ENCODE measurements at places on chromosomes 5 and 9.

- no peak for DNase-seq
Measured at GRCh38 chr9:114002986-114003350, 75.1 kb downstream of the AMBP start.

DNA sequence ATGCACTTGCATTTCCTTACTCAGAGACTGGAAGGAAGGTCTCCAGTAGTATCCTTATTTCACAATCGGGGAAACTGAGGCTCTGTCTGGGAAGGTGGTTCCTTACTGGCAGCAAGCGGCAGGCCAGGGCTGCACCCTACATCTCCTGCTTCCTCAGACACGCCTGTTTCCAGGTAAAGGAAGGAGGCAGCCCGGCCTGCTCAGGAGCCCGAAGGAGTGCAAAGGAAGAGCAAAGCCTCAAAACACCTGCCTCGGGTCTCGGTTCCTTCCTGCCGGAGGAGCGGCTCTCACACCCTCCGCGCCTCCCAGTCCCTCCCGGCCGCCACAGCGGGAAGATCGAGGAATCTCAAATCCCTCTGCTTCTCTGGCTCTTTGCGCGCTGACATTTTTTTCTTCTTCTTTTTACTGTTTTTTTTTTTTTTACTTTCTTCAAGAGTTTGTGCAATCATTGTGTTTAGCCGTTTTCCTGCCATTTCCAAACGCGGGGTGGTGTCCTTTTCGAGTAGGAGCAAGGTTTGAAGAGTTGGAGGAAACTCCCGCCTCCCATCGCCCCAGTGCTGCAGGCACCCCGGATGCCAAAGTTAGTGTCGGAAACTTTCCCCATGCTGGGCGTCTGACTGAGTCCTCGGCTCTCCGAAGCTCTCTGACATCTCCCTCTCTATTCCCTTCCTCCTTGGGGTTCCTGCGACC, 1.0 kb downstream of the GGTA1 start:
- DNase-seq, result no peak

GRCh38 chr9:98315067-98315453, 59.6 kb upstream of the TBC1D2 start:
- no peak for DNase-seq

- DNase-seq, result peak; percentile 37
Measured at GRCh38 chr9:21993893-21994555, at the start of gene CDKN2A. Gene CDKN2A (minus strand): TSS chr9:21994392.

- DNase-seq, result no peak
Measured at GRCh38 chr5:9212605-9213004, 333.3 kb downstream of the SEMA5A start.

DNA sequence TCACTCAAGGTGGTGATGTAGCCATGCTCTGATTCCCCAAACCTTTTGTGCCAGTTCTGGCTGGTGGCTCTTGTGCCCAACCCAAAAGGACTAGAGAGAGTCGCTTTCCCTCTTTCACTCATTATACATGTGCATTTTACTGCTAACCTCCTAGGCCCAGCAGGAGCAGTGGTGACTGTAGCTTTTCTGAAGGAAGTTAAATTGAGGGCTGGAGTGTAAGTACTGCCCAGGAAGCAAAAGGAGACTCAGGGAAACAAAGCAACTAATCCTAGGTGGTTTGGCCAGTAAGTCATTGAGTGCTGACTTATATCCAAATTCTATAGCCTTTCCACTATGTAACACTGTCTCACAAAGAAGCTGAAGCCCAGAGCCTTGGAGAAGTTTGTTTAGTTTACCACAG, 194.4 kb upstream of the ZNF462 start:
- DNase-seq, result no peak

- no peak for DNase-seq
Measured at GRCh38 chr5:150653145-150653761, 7.8 kb upstream of the MYOZ3 start.

DNA sequence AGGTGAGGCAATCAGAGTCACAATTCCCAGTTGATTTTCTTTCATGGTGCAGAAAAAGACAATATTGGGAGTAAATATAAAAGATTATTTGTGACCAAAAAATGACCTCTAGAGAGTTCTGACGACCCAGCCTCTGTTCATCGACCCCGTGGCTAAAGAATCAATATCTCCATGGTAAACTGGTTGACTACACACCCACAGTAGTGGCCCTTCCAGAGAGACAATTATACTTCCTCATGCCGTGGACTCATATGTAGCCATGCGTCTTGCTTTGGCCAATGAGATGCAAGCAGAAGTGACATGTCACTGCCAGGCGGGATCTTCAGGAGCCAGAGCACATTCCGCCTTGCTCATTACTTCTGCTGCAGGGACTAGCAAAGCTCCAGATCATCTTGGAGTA, 163.3 kb upstream of the RAD23B start:
- no peak for DNase-seq

- no peak for DNase-seq
Measured at GRCh38 chr9:134198791-134199190, 34.4 kb upstream of the RNU6ATAC start.

- DNase-seq, result no peak
Measured at GRCh38 chr9:130433168-130433946, 11.4 kb upstream of the ASS1 start.

DNA sequence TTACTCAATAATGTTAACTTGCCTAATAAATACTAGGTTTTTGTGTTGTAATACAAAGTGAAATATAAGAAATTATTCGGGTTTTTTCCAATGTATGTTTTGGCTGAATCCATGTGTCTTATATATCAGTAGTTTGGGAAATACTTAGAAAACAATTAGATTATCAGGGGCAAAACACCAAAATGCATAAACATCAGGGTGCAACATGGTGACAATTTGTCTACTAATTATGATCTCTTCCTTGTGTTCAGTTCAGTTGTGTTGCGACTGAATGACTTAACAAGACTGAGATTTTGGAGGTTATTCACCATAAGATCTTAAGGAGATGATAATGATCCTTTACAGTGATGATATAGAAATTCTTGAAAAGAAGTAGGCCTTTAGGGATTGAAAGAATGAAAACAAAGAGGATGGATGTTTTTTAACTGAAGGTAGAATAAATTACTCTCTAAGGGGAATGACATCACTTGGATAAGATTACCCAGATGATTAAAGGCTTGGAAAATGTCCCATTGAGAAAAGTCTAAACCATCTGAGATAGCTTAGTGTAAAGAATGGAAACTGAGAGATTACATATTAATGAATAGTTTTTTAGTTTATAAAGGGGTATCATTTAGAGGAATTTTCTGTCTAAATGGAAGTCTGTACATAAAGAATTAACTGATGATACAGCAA, 415.8 kb downstream of the SPATA31D1 start:
- no peak for DNase-seq

DNA sequence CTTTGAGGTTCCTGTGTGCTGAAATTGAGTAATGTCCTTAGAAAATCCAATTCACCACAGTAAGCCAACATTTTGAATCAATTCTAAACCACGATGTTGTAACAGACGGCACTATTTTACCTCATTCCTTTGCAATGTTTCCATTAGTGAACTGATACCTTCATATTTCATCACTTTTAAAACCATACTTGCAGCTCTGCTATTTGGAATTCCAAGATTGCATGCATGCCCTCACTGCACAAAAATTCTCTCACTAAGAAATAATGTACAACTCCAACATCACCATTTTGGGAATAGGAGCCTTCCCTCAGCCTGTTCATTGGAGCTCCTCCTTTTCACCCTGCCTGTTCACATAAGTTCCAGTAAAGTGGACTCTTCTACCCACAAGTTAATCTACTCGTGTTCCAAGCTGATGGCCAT, 74.8 kb upstream of the TGFBR1 start:
- DNase-seq, result no peak

GRCh38 chr5:142053426-142054151, 40.8 kb upstream of the GNPDA1 start:
- DNase-seq, result no peak

DNA sequence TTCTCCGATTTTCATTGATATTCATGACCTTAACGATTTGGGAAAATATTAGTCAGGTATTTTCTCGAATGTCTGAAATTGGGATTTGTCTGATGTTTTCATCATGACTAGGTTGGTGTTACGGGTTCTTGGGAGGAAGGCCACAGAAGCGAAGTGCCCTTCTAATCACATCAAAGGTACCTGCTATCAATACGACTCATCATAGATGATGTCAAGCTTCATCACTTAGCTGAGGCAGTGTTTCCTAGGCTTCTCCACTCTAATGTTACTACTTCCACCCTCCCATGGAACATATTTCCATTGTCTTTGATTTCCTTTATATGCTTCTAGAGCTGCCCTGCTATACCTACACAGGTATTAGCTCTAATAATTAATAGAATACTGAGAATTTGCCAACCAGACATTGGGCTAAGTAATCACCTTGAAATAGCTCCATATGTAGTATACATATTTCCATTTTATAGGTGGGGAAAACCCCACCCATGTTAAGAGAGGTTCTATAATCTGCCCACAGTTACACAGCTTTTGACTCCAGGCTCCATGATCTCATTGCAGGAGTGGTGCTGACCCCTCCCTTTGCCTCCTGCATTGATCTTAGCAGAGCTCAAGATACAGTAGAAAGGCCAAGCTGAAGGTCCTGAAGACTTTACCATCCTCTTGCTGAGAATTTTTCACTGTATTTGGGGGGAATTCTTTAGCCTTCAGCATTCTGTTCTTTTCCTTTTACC, 238.6 kb upstream of the ADAMTSL1 start:
- DNase-seq, result no peak

DNA sequence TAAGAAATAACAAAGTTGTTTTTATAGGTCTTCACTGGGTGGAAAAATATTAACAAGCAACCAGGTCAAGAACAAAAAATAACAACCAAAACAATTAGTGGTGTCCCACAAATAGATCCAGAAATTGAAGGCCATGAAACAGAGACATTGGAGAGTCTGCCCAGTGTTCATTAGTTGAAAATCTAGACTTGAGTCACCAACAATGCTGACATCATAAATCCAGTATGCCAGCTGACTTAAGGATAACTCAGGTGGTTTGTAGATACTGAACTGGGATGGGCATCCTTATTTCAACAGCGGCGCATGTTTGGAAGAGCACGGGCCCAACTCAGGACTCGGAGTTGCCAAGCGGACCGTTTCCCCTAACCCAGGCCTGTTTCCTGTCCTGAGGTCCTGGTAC, 80.7 kb upstream of the TNFAIP8 start:
- no peak for DNase-seq

DNA sequence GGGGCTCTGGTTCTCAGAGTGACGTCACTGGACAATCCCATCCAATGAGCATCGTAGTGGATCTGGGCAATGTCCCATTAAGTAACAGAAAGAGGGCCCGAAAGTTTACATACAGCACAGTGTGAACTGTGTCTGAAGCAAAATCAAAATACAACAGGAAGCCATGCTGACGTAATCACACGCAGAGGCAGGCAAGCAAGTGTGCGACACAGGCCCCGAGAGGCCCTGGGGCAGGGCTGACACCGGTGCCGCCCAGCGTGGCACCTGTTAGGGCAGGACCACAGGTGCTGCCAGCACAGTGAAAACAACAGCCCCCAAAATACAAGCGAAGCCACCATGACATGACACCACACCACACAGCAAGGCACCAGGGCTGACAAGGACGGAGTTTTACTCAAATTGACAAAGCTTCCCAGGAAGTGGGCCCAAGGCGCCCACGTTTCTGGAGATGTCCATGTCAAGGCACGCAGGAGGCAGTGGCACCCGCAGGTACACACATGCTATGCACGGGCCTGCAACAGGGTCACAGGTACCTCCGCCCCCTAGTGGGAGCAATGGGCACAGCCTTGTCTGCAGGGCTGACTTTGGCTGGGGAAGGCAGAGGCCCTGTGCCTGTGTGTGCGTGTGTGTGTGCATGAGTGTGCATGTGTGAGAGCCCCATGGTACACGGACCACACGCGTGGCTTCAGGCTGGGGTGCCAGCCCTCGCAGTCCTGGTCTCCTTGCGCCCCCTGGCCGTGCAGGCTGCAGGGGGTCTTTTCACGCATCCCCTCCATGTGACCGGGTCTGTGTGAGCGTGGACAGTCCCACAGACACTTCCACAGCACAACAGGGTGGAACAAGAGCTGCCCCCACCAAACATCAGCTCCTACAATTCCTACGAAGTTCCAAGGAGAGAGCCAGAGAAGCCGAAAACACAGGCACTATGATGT, 19.6 kb downstream of the QSOX2 start:
- DNase-seq, result peak; percentile 65

- DNase-seq, result no peak
Measured at GRCh38 chr9:20405078-20405477, 217.2 kb downstream of the MLLT3 start.

DNA sequence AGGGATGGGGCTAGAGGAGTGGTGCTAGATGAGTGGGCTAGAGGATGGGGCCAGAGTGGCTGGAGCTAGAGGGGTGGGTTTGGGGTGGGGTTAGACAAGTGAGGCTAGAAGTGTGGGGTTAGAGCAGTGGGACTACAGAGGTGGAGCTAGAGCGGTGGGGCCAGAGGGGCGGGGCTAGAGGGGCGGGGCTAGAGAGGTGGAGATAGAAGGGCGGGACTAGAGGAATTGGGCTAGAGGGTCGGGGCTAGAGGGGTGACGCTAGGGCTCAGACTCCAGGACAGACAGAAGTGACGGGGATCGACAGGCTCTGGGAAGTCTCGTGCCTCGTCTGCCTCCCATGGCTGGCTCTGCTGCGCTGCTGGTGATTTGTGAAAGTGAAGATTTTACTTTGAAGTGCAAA, 31.0 kb upstream of the TENT4A start:
- DNase-seq, result no peak

- no peak for DNase-seq
Measured at GRCh38 chr5:103041071-103041676, 78.8 kb downstream of the GIN1 start.

- no peak for DNase-seq
Measured at GRCh38 chr5:177434942-177435738, 8.7 kb downstream of the GRK6 start.

DNA sequence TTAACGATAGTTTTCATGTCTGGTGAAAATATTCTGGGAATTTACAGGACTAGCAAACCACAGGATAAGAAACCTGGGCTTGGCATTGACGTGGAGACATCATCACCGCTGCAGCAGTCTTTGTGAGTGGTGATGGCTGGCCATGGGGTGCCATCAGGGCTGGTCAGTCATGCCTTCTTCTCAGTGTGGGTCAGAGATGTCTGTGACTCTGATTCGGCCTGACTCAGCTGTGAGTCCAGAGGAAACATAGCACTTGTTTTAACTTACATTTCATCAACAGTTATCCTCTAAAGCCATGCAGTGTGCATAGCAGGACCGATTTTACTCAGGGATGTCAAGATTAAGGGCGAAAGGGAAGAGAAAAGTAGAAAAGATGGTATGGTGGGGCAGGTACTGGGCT, 33.2 kb upstream of the CYFIP2 start:
- DNase-seq, result no peak

- no peak for DNase-seq
Measured at GRCh38 chr9:37706290-37706689, 47.3 kb upstream of the TRMT10B start.

GRCh38 chr5:102624405-102624804, 125.6 kb upstream of the SLCO6A1 start:
- no peak for DNase-seq

DNA sequence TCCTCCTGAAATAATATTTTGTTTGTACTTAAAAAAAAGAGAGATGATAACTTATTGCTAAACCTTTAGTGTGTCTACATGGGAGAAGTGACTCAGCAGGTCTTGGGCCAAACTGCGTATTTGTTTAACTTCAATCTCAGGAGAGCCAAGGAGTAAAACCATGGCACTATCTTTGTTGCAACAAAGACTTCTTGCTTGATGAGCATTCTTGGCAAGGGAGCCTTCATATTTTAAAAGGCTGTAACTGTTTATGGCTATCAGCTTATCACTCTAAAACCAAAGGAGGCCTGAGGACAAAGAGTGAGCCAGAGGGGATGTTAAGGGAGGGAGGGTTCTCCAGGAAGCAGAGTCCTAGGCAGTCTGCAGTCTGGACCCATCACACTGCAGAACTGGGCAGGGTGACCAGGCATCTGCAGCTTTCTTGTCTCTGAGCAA, 216.2 kb upstream of the S1PR3 start:
- no peak for DNase-seq

Data from activated CD4-positive, alpha-beta T cell treated with anti-CD3 and anti-CD28 coated beads, Interleukin-2, amount 50 U/mL, for 4 hours (primary cell).